ENCODE measurements at places on chromosomes 12 and 14.

DNA sequence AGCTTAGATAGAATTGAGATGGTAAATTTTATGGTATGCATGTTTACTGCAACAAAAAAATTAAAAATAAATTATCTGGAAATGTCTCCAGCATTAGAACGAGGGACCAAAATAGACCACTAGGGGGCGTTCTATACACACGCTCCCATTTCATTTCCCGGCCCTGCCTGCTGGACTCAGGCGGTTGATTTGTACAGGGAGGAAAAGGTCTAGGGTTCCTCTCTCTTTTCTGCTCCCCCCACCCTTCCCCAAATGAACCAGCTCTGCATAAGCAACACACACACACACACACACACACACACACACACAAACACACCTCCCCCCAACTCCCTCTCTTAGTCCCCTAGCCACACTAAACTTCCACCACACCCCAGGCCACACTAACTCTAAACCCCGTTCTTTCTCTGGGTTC lies 7.8 kb upstream of the DTX1 start:
- peak; percentile 48 for DNase-seq

GRCh38 chr14:72142328-72142727 lies 210.1 kb downstream of the RGS6 start:
- DNase-seq, result no peak

DNA sequence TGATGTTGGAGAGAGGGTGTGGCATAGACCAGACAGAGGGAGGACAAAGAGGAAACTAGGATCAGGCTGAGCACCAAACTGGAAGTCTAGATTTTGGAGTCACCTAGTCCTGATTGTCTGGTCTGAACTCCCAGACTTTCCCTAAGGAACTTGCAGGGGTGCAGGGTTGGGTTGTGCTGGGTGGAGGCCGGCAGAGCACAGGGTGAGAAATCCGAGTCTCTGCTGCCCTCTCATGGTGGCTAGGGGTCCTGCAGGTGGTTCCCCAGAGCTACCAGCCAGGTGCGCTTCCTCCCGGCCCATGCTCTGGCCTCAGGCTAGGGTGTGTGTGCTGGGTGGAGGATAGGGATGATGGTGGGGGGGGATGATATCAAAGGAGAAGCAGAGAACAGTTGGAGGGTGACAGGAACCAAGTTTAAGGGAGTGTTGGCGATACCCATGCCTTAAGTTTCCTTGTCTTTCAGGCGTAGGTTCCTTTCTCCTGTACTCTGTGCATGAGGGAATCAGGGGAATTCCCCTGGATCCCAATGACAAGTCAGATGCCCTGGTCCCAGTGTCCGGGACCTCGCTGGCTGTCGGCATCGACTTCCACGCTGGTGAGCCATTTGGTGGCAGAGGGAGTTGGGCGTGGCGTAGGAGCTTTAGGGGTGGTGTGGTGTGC lies 33.5 kb upstream of the NXPH4 start:
- DNase-seq, result peak; percentile 65

- no peak for DNase-seq
Observed at GRCh38 chr14:39016733-39017095, 86.3 kb downstream of the SEC23A start.

DNA sequence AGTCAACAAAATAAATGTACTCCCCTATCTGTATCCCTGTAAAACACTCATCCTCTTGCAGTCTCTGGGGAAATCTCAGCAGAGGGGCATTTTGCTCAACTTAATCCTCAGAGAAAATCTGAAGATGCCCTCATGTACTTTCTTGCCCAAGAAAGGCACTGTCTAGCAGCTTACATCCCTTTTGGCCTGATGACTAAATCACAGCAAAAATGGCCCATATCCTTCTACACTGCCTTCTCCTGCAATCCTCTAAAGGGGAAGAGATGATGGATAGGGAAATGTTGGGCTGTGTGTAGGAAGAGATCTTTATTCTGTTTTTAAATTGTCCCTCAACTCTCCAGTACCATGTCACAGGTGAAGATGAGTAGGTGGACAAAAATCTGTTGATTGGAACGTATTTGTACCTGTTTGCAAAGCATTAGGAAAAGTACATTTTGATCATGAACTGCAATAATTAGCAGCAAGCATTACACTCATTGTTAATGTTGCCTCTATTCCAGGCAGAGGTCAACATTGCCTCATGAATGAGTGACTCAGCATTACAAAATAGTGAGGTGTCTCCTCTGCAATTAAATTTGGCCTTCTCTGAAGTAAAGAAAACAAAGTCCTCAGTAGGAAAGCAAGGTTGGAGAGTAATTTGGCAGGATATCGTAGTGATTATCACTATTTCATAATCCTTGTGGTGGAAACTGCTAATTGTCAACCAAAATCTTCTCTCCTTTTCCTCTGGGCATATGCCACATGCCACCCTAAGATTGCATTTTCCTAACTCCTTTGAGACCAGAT lies 172.4 kb upstream of the CAND1 start:
- no peak for DNase-seq
